ENCODE measurements at places on chromosomes 11 and 22.

DNA sequence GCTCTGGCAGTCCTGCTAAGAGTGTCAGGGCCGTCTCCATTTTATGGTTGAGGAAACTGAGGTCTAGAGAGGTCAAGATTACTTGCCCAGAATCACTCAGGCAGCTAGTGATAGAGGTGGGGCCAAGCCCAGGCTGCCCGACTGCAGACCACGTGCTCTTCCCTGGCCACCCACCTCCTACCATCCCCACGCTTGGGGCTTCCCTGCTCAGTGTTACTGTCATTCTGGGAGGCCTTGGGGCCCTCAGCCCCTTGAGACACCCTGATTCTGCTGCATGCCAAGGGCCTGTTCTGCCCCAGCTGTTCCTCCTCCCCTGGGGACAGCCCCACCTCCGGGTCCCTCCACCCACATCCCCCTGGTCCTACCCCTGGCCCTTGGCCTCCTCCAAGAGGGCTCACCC lies 17.2 kb upstream of the TAB1 start:
- no peak for DNase-seq

DNA sequence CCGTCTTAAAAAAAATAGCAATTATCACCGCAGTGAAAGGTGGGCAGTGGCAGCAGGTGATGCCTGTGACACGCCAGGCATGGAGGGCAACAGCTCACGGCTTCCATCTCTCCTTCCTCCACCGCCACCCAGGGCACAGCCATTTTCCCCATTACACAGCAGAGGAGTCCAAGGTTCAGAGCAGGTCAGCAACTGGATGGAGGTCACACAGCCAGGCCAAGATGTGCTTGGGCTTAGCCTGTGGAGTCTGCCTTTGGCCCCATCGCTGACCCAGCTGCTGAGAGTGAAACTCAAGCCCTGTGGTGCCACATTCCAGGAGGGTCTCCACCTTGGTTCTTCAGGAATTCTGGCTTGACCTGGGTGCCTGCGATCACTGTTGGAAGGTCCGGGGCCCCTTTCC lies 411.1 kb downstream of the SHANK2 start:
- no peak for DNase-seq

DNA sequence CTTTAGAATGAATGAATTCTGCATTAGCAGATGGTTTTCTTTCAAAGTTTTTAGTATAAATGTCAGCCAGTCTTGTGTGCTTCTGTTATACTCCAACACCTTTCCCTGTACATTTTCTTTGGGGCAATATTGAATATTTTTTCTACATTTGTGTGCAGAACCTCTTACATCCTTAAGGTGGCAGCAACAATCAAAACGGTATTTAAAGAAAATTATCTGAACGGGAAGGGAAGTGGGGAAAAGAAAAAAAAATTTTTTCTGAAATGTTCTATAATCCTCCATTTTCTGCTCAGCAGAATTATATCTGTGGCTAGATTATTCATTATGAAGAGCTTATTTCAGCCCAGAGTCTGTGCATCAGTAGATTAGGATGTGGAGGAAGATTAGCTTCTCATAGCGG lies 347.3 kb upstream of the RAG2 start:
- DNase-seq: no peak

- no peak for DNase-seq
These were observed 49.5 kb downstream of the DNAJC24 start for GRCh38 chr11:31419138-31419537.

- DNase-seq: peak; percentile 52
These were observed 10.2 kb upstream of the PDE2A start for GRCh38 chr11:72684236-72684912.

DNA sequence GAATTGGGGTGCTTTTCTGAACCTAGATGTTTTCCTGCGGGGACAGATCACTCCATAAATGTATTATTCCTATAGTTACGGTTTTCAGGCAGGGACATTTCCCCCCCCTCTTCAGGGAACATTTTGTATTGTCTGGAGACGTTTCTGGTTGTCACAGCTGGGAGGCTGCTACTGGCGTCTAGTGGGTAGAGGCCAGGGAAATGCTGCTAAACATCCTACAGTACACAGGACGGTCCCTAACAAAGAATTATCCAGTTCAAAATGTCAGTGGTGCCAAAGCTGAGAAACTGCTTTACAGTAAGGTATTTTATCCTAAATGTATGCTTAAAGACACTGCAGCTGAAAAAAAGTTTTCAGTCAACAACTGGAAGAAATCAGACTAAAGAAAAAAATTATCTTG lies 19.4 kb downstream of the PIWIL4 start:
- DNase-seq: no peak

GRCh38 chr22:35708917-35709316 lies 8.8 kb upstream of the APOL5 start:
- DNase-seq: no peak

DNA sequence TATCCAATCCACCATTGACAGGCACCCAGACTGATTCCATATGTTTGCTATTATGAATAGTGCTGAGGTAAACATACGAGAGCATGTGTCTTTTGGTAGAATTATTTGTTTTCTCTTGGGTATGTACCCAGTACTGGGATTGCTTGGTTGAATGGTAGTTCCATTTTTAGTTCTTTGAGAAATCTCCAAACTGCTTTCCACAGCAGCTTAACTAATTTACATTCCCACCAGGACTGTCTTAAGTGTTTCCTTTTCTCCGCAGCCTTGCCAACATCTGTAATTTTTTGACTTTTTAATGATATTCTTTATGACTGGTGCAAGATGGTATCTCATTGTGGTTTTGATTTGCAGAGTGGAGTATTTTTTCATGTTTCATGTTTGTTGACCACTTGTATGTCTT lies 8.3 kb downstream of the FDX1 start:
- no peak for DNase-seq

DNA sequence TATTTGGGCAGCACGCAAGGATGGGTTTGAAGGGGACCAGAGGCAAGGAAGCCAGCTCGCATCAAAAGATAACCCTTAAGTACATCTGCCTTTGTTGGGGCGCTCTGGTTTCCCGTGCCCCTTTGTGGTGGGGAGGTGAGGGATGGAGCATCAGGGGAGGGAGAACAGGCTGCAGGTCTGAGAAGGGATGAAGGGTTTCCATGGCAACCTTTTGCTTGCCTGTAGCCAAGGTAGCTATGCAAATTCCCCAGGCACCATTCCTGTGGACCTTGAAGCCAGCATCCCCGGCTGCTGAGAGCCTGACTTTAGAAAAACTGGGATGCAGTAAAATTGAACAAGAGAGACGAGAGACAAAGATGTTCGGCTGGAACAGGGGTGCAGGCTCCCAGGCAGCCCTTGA lies 75.7 kb downstream of the SEZ6L start:
- no peak for DNase-seq
